Activated T-helper 1 cell treated with anti-CD3 and anti-CD28 coated beads, Interleukin-2, amount 50 U/mL, for 16 hours (primary cell): ENCODE measurements at places on chromosomes 7 and 10.
A peak's percentile ranks its signal among the peaks of the same experiment; 100 is the strongest.

DNA sequence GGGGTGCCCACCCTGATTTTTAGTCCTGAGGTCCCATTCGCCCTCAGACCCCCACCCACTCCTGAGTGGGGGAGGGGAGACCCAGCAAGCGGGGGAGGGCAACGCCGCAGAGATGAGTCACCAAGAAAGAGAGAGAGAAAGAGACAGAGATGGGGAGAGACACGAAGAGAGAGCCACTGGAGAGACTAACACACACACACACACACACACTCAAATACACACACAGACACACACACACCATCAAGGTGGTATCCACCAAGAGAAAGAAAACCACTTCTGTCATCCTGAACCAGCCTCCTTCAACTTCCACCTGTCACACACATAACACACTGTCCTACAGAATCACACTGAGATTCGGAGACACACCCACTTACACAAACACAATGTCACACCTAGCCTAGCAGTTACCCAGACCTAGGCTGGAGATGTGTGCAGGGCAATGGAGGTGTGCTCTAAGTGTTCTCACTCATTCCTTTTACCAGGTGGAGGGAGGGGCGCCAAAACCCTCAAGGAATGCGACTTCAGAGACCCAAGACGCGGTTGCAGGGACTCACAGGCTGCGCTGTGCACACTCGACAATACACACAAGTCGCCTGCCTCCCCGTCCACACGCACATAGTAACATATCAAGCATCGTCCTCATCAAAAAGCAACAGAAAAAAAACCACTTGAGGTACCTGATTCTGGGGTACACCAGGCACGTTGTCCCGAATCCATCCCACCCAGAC, 3.9 kb upstream of the VGF start:
- DNase-seq = no peak

DNA sequence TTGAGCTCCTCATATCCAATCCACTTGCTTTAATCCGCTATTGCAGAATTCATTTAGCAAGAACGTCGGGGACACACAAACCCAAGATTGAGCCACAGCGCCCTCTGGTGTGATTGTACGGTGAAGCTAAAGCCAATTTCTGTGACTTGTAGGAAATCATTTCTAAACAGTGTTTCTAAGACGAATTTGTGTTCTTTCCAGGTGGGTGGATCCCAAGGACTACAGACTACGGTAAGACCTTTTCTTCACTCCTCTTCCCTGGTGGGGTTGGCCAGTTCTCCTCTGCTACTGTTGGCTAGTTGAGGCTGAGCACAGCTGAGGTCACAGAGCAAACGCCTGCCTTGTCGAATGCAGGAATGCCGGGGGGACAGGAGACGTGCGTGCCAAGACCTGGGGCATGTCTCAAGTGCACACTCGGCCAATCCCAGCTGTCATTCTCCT, 5.2 kb downstream of the DMBT1 start:
- DNase-seq = peak; percentile 62

- no peak for DNase-seq
Observed at GRCh38 chr7:151792636-151793035, 84.3 kb downstream of the PRKAG2 start.

GRCh38 chr7:17181482-17181881, 117.0 kb upstream of the AHR start:
- no peak for DNase-seq

DNA sequence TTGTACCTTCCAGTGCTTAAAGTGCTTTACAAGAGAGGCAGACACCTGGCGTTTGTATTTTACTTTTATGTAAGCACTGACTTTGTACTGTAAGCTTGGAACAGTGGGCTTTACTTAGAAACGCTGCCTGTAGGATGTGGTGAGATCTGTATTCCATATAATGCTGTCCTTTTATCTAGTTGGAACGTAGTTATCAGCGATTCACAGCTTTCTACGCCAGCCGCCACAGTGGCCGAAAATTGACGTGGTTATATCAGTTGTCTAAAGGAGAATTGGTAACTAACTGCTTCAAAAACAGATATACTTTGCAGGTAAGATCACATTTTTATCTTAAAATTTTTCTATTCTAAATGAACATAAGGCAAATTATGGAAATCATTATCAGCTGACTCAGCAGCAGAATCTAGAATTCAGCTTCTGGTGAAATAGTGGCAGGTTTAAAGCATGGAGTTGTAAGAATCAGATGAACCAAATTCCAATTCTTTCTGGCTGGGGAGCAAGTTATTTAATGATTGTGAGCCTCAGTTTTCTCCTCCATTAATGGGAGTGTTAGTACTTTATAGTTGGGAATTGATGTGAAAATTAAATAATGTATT, 91.5 kb downstream of the CUL1 start:
- DNase-seq = no peak

DNA sequence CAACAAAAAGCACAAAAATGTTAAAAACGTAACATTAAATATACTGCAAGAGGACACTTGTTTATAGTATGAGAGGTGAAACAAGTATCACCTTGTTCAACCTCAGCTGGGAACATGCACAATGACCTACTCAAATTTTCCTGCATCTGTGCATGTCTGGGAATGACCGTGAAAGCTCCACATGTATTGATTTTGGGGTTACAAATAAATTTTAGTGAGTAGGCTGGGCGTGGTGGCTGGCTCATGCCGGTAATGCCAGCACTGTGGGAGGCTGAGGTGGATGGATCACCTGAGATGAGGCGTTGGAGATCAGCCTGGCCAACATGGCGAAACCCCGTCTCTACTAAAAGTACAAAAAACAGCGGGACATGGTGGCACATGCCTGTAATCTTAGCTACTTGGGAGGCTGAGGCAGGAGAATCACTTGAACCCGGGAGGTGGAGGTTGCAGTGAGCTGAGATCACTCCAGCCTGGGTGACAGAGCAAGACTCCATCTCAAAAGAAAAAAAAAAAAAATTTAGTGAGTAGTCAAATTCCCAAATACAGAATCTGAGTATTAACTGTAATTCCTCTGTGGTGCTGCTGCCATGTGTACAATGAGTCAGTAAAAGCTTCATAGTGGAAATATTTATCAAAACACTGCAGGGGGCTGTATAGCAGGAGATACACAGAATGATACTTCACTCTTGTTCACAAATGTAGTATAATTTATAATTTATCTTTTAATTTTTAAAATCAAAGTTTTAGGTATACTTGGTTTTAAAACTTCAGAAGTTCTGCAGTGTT, 41.1 kb downstream of the SUGCT start:
- no peak for DNase-seq

GRCh38 chr7:139735912-139736595, 41.7 kb downstream of the HIPK2 start:
- DNase-seq = no peak

- DNase-seq = no peak
Observed at GRCh38 chr7:101450064-101450463, 87.4 kb downstream of the COL26A1 start.

DNA sequence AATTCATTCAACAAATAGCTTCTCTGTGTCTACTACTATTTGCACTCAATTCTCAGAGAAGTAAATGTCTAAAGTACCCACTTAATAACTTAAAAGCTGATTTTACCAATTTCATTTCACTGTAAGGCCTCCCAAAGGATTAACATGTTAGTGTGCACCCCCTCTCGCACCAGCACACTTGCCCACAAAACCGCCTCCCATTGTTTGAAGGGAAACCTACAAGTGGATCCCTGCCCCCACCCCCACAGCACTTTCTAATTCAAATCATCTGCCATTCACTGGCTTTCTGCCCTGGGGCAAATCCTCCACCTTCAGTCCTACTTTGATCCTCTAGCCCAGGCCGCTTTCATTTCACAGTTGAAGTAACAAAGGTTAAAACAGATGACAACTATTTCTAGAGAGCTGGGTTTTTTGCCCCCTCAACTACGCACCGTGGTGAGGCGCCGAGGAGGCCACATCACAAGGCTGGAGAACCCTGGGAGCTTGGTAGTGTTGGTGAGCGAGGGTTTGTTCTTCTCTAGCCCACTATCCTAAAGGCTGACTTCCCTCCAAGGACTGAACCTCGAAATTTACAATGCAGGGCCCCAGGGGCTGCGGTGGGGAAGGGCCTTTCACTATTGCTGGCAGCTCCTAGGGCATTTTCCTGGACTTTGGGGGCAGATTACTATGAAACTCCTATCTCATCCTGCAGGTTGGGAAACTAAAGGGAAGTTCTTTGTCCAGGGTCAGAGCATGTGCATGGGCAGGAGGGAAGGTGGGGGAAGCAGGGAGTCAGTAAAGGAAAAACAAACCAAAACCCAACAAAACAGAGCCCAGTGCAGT, 517.4 kb upstream of the ZMIZ1 start:
- no peak for DNase-seq

DNA sequence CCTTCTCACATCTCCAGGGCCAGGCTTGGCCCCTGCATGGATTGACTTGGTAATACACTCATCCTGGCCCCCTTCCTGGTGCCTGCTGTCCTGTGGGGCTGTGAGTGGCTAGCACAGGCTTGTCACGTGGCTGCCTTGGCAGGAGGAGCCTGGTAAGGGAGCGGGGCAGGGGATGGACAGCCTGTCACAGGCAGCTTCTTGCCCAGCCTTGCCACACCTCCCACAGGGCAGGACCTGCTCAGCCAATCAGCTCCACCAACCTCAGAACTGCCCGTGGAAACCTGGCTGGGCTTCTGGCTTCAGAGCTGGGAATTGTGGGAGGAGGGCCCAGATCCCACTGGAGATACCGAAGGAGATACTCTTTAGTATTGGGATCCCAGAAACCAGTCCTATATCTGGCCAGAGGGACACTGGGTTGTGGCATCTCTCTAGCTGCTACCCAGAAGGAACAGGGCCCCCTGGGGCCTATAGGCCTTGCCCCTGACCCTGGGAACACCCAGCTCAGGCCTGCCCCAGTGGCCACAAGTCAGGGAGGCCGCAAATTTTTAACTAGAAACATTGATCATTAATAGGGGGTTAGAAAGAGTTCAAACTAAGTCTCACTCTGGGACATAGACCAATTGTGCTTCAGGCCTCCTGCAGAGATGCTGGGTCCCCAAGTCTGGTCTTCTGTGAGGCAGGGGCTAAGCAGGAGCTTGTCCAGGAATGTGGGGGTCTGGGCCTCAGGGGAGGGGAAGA, at the start of gene HOGA1:
HOGA1 (plus strand) TSS at position 330 of the 738 bp plus-strand sequence; CDS start at position 645, 315 bp downstream.
- DNase-seq = no peak

DNA sequence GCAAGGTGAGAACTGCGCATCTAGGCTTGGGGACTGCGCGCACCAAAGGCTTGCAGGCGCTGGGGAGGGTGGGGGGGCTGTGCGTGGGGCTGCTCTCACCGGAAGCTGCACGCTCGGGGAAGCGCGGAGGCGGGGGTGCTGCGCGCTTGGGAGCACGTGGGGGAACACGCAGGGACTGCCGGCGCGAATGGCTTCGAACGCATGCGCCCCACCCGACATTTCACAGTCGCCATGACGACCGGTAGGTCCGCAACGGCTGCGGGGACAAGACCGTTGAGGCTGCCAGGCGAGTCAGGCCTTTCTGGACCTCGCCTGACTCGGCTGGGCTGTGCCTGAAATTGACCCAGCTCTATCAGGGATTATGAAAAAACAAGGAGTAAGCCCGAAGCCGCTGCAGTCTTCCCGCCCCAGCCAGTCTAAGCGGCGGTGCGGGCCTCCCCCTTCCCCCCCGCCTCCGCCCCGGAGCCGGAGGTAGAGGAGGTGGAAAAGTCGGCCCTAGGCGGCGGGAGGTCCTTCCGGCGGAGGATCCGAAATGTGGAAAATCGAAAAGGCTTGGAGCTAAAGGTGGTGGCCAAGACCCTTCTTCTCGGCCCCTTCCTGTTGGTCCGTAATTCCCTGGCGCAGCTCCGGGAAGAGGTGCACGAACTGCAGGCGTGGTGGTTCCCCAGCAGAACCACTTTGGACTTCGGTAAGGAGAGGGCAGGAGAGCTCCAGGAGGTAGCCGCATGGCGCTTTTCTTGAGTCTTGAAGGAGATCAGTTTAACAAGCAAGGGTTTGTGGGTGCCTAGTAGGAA, 34.9 kb upstream of the STEAP1 start:
- DNase-seq = no peak

- no peak for DNase-seq
Observed at GRCh38 chr10:110107887-110108286, 99.5 kb upstream of the MXI1 start.

GRCh38 chr10:21174715-21175495, 277.8 kb upstream of the NEBL start:
- DNase-seq = no peak

GRCh38 chr10:5079306-5079830, 14.8 kb upstream of the AKR1C3 start:
- no peak for DNase-seq

DNA sequence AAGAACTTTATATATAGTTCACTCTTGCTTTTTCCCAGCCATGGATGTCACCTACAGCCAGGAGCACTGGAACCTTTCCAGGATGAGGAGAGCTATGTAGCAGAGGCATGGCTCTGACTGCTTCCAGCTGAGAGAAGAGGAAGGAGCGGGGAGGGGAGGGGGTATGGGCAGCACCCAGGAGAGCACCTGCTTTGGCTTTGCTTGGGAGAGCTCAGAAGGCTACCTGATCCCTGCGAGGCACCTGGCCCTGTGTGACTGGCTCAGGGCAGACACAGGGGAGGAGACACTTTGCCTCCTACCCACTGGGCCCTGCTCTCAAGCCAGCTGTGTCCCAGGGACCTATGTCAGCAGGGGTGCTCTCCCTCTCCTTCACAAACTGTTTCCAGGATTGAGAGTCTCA, 67.1 kb downstream of the HK1 start:
- no peak for DNase-seq
